ENCODE measurements at places on chromosomes 4 and X.

DNA sequence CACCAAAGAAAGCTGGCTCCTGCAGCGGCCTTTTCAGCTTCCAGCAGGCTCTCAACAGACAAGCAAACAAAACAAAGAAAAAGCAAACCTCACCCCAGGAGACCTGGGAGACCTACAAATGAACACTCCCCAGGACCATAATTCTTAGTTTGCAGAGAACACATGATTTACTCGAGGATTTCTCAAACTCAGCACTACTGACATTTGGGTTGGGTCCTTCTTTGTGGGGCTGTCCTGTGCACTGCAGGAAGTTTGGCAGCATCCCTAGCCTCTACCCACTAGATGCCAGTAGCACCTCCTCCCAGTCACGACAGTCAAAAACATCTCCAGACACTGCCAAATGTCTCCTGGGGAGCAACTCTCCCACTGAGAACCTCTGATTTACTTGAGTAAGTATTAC lies 21.9 kb downstream of the APOO start:
- DNase-seq: no peak

DNA sequence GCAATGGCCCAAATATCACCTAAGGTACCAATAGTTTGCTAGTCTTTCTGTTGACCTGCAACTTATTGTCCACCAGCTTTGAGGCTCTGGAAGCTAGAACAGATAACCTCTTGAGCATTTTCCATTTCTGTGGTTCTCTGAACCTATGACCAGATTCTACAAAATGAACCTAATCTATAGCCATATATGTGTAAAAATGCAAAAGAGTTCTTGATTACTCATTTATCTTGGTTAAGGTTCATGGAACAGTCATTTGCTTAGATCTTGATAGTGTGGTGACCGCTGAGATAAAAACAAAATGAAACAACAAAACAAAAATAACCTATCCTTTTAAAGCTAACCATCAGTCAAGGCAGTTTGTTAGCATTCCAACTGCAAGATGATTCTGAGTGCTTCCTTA lies 9.3 kb upstream of the GATB start:
- DNase-seq: no peak

GRCh38 chr4:85039526-85039925 lies 73.0 kb upstream of the WDFY3 start:
- no peak for DNase-seq

DNA sequence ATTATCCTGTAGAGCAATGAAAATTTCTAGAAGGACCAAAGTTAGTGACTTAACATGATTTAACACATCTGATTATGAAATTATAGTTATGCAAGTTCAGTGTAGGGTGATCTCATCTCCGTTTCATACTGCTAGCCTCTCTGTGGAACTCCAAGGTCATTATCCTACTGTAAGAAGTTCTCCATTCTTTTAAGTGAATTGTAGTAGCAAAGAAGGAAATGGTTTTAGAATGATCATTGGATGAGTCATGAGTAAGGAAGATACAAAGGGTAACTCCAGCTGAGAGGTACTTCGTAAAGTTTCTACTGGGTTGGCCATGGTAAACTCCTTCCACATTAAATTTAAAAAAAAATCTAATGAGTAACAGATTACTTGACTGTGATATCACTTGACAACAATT lies 215.0 kb upstream of the GIMD1 start:
- DNase-seq: no peak

Data from SIG-M5 (cell line).